ENCODE measurements at places on chromosomes 6 and 20.

DNA sequence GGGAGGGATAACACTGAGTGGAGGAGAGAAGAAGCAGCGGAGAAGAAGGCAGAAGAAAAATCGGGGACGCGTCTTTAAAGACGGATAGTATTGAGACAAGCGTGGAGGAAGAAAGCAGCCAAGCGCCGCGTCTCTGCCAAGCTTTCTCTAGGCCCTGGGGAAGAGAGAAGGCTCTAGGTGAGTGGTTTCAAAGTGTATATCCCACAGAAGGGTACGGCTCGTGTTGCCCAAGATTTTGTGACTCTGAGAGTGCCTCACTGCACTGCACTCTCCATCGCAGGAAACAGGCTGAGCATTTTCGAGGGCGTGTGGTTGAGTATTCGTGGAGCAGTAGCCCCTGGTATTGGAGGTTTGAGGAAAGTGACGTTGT is 185.4 kb downstream of the TRIM27 start:
- DNase-seq, result no peak

DNA sequence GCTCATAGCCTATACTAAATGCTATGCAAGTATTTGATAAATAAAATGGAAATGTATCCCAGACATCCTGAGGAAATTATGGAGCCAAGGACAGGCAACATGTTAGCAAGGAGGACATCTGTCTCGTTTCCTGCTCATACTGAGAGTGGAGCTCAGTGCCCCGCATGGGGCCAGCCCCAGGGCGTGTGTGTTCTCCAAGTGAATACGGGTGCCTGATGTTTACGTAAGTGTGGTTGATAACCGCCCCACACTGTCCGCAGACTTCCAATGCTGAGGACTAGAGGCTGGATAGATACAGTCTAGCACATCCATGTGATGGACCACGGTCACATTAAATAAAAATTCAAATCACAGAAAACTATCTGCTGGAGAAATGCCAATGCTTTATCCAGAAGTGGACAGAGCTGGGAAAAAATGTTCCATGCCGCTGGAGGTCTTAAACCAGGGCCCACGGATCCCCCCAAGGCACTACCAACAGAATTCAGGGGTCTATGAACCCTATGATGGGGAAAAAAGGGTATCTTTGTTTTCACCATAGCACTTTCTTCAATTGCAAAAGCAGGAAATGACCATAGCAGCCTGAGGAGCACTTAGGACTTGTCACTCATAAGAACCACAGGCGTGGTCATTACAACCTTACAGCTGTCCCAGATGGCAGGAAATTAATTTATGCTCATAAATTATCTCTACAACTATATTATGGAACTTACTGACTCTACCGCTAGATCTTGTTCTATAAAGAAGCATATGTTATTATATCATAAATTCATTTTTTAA is 24.9 kb downstream of the TGM2 start:
- DNase-seq, result no peak

- no peak for DNase-seq
Measured at GRCh38 chr6:104532462-104532861, 327.3 kb downstream of the HACE1 start.

GRCh38 chr6:112979830-112980229 is 632.7 kb downstream of the RFPL4B start:
- DNase-seq, result no peak

GRCh38 chr6:101393829-101394251 is 332 bp downstream of the GRIK2 start:
- DNase-seq, result no peak

Measured in naive B cell (primary cell).